ENCODE measurements at places on chromosomes 11 and 22.

DNA sequence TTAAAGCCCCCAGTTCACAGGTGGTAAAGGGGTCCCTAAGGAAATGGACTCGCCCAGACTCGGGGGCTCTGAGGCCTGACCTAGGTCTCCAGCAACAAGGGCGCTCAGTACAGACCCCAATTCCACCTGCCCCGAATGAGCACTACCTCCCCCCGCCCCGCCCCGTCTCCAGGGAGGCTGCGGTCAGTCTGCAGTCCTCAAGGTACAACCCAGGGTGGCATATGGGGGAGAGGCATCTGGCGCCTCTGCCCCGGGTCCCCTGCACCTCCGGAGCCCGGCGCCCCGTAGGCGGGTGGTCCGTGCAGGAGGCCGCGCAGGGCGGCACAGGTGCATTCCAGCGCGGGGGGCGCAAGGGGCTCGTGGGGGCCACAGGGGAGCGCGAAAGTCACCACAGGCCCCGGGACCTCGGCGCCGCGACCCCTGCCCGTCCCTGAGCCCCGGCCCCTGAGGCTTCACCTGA, 361 bp downstream of the CTSD start:
- no peak for DNase-seq

DNA sequence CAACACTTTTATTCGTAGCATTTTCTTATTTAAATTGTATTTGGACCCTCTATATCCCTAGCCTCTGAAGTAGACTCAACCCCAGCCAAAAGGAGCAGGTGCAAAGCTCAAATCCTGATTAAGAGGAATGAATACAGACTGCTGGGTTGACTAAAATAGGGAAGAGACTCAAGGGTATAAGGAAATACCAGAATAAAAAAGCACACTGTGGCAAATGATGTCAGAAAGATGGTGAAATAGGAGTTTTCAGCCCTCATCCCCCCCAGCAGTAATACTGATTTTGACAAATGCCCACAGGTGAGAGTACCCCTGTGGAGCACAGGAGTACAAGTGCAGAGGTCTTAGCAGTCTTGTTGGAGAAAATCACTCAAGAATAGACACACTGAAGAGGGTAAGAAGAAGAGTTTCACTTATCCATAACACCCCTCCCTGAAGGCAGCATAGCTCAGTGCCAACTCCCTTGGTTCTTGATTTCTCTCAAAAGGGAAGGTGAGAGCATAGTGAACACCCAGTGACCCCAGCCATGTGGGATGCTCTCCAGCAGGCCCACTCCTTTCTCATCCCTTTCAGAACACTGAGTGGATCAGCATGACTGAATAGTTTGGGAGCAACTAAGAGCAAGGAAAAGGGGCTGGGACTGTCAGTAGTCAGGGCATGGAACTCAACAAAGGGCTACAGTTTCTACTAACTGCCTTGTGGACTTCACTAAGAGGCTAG, 71.7 kb downstream of the TBC1D22A start:
- DNase-seq, result no peak

GRCh38 chr11:116813170-116813569, 9.9 kb downstream of the APOA4 start:
- no peak for DNase-seq

DNA sequence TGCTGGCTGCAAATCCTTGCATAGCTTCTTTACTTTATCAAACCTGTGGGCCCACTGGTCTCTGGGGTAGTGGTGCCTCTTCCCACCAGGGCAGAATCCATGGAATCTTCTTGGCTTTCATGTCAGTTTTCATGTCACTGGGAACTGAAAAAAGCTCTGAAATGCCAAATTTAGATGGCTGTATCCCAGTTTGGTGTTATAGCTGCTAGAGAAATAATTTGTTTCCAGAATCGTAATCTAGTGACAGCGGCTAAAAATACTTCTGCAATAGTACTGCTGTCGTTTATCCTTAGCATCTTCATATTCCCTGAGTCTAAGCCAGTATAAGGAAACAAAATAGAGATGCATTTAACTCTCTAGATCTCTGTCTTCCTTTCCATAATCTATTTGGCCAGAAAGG, 983.4 kb upstream of the FAT3 start:
- no peak for DNase-seq

DNA sequence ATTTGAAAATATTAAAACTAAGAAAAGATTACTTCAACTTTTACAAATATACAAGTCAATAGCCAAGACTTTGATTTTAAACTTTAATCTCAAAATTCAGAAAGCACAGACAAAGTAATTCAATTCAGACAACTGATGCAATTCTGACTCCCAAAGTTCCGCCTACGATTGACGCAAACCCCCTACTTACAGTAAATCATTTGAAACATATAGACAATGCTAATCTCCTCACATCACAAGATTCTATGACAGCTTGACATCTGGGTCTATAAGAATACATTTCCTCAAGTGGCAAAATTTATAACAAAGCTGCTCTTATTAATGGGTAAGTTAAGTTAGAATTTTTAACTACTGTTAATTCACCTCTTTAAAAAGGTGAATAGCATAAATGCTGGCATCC, 75.2 kb downstream of the GUCY1A2 start:
- DNase-seq, result no peak
